ENCODE measurements at places on chromosomes 4 and X. TPM values are rescaled to one million over a fixed set of nuclear protein-coding genes. Genes with fewer than 3 reads are reported as not detected.

Gene MAP3K15
- total RNA-seq, result under 0.01 TPM

Gene SPIN3
- total RNA-seq, result 6.7 TPM

Gene UGDH
- 28.2 TPM for total RNA-seq

Gene FAM149A
- total RNA-seq, result not detected

Gene CTAG1B
- not detected for total RNA-seq

Gene OTUD6A
- total RNA-seq, result not detected

GRCh38 chr4:6446538-6447451, 25.6 kb downstream of the PPP2R2C start:
- no peak for DNase-seq

DNA sequence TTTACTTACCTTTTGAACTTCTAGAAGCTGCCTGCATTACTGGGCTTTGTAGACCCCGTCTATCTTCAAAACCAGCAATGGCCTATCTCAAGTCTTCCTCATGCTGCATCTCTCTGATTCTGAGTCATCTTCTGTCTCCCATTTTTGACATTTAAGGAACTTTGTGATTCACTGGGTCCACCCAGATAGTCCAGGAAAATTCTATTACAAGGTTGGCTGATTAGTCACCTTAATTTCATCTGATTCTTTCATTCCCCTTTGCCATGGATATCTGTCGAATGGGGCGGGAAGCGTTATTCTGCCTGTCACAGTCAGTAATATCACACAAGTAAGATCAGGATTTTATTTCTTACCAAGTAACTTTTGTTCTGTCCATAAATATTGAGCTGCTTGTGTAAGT, 618.0 kb downstream of the CCSER1 start:
- no peak for DNase-seq

DNA sequence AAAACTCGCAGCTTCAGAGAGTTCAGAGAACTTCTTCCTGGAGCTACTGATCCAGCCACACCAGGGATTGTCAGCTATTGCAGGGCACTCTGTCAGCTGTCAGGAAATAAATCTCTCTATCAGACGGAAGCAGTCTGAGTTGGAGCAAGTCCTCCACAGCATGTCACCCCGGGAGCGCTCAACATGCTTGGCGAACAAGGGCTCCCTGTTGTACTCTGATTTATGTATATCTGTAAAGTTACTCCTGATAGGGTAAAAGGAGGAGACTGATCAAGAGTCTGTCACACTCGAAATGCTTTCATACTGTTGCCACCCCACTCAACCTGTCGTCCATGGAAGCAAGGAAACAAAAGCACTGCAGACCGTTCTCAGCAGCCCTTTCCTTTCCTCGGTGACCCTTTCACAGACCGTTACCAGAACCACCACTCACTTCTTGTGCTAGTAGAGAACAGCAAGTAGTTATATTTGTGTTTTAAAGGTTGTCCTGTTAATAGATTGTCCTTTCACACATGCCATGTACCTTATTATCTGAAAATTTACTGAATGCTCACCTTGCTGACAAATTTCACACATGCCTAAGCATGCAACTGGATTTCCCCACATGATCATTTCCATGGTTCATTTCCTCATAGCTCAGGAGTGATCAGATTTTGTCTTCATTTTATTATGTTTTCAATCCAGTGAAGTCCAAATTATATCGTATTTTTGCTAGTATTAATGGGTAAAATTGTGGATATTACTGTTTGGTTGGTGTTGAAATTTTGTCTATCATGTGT, 2108.9 kb upstream of the TENM3 start:
- no peak for DNase-seq

DNA sequence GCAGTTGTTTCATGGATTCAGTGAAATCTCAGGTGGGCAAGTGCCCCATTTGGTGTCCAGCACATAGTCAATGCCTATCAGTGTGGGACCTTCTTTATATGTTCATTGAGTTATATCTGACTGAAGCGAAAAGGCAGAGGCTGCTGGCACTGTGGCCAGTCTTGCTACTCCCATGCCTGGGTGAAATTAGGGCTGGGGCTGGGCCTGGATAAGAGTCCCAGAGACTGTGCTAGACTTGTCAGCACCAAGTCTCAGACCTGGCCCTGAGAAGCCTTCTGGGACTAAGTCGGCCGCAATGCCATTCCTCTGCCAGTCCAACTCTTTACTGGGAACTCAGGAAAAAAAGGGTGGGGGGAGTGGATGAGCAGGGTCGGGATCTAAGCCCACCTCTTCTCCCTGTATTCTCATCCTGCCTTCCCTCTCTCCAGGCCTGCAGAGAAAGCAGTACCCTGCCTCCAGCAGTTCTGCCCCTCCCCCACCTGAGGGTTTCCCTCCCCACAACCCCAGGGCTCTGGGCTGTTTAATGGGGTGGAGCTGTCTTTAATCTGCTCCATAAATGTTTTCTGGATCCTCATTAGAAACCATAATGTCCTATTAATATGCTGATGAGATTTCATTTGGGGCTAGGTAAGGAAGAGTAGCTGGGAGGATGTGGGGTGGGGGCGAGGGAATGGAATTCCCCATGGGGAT, 153.5 kb upstream of the PJA1 start:
- DNase-seq, result no peak

- peak; percentile 69 for DNase-seq
These were observed 107.7 kb downstream of the ANXA3 start for GRCh38 chr4:78659264-78659663.

GRCh38 chr4:113674733-113675132, 86.8 kb downstream of the CAMK2D start:
- no peak for DNase-seq

DNA sequence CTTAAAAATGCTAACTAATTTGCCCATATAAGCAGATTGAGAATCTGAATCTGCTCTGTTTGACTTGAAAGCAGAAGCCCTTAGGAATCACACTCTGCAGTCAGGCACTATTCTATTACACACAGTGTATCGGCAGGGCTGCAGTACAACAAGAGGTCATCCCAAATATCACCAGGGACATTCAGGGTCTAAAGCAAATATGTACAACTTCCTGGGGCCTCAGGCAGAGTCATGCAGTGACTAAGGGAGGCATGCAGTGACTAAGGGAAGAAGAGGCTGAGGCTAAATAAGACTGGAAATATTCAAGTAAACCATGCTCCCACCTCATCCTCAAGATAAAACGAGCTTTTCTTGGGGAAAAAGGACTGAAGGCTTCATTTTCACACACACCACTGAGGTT, 20.9 kb downstream of the MAPK10 start:
- DNase-seq, result no peak

GRCh38 chr4:173448608-173449379, 49.9 kb upstream of the SCRG1 start:
- DNase-seq, result no peak

GRCh38 chrX:8404471-8404870, 60.2 kb upstream of the VCX3B start:
- DNase-seq, result no peak

DNA sequence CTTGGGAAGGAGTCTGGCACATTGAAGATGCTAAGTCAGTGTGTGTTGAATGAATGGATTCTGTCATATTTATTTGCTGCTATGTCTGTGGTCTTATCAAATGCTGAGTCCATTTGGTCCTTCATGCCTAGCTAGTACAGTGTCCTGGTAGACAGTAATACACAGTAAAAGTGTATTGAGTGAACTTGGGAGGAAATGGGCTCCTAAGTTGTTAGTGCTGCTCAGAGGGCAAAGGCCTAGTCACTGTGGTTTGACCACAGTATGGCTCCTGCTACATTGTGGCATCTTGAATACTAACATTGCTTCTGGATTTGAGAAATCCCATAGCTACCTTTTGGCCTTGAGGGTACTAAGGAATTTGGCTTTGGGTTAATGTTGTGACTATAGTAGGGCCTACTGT, 33.9 kb downstream of the MTM1 start:
- no peak for DNase-seq

- DNase-seq, result peak; percentile 47
These were observed 55.7 kb downstream of the METTL14 start for GRCh38 chr4:118740869-118741268.

DNA sequence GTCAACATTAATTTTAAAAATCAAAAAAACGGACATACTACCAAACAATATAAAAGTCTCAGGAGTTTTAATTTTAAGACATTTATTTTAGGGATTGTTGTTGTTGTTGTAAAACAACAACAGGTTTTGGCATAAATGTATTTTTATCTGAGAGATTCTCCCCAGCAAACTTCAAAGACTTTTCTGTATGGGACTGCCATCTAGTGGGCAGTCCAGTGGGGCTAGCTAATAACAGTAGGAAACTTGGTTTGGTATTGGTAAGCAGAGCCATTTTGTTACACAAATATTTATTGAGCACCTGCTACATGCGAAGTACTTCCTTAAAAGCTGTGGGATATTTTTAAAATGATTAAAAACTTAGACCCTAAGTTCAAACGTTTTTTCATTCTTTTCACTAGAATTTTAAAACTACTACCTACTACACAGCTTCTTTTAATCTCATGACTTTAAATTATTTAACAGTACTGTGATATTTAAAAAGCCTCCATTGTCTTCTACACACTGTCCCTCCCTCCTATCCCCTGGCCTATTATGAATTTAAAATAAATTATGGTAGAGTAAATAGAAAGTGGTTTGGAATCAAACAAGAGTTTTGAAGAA, 1028.4 kb upstream of the INTU start:
- peak; percentile 45 for DNase-seq

GRCh38 chr4:165394275-165394674, 15.5 kb downstream of the CPE start:
- peak; percentile 17 for DNase-seq

DNA sequence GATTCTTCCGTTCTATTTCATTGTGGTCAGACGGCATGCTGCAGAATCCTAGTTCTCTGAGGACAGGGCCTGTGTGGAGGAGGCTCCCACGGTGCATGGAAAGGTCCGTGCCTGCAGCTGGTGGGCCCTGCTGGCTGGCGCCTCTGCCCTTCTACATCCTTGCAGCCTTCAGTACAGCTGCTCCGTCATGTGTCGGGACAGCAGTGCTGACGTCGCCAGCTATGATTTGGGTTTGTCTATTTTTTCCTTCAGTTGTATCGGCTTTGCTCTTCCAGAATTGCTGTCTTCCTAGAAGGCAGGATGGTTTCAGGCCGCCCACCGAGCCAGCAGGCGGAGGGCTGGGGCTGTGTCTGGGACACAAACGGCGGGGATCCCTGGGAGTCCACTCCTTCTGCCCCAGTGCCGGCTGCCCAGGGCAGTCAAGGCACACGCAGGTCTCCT, 32.1 kb upstream of the CPLX1 start:
- DNase-seq, result no peak

GRCh38 chrX:119155416-119156035, 27.9 kb upstream of the KIAA1210 start:
- DNase-seq, result peak; percentile 14

DNA sequence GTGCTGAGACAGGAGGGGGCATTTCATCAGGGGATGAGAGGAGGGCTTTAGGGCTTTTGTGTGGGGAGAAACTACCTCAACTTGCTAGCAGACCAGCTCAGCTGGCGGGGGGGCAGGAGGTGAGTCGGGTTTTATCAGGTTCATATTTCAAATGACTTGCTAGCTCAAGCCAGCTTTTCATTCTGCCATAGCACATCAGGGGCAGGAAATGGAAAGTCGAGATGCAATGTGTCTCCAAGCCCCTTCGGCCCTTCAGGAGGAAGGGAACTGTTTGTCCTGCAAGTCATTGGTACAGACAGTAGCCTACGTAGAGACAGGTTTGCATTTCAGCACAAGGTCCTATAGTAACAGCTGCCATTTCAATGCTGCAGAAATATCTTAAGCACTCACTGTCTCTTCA, 194.1 kb downstream of the PTTG2 start:
- no peak for DNase-seq

- DNase-seq, result no peak
These were observed 51.2 kb downstream of the TBL1X start for GRCh38 chrX:9515973-9516538.

DNA sequence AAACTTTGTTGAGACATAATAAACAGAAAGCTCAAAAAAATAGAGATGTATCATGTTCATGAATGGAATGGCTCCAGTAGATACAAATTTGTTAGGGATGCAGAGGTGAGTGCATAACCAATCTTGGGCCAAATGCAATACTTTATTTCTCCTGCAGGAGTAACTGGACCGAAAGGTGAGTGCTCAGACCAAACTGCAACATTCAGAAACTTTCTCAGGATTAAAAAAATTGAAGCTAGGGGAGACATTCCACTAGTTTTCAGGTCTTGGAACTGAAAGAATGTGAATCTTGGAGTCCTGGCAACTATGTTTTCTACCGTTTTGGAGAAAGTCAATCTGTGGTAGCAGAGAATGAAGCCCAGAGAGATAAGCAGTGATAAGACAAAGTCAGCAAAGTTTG, 21.2 kb upstream of the LCORL start:
- no peak for DNase-seq

GRCh38 chrX:133218329-133218728, at the start of gene TFDP3:
TSS of gene TFDP3 (minus strand) at chrX:133218354. CDS start at chrX:133218259, 95 bp downstream.
- no peak for DNase-seq

- DNase-seq, result peak; percentile 80
These were observed 96.4 kb downstream of the PGRMC2 start for GRCh38 chr4:128191115-128191781.

- DNase-seq, result no peak
These were observed 6.7 kb upstream of the STOX2 start for GRCh38 chr4:183898456-183898855.

DNA sequence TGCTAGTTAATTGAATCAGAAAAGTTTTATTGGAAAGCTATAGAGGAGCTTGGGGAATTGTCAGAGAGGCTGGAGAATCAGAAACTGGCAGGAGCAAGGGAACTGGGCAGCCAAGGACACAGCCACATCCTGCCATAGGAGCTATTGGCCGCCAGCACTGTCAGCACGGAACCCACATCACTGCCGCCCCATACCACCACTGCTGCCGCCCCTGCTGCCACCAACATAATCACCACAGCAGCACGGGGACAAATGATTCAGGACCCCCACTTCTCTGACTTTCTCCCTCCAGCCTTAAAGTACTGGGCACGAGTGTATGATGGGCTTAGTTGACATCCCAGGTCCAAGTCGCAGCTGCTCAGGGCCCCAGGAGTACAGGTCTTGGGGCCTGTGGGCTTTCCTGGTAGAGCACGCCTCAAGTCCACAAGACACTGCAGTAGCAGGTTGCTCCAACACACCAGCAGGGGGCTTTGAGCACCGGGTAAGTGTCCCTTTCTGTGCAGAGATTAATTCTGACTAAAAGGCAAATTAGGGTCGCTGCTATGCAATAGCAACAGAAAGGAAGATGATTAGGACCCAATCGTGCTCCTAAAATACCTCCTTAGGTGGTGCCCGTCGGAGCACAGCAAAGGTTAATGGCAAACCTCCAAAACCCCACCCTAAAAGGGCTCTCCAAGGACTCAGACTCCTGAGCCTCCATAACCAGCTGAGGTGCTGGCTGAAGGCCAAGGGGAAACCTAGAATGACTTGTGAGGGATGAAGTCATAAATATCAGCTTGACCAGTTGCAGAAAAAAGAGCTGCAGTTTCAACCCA, 6.9 kb downstream of the PJA1 start:
- peak; percentile 83 for DNase-seq

All from lung microvascular endothelial cell (primary cell).